ENCODE measurements at places on chromosomes 3 and 15.
A peak's percentile ranks its signal among the peaks of the same experiment; 100 is the strongest.

- DNase-seq, result no peak
Measured at GRCh38 chr15:22265056-22265945, 185.0 kb downstream of the OR4M2 start.

DNA sequence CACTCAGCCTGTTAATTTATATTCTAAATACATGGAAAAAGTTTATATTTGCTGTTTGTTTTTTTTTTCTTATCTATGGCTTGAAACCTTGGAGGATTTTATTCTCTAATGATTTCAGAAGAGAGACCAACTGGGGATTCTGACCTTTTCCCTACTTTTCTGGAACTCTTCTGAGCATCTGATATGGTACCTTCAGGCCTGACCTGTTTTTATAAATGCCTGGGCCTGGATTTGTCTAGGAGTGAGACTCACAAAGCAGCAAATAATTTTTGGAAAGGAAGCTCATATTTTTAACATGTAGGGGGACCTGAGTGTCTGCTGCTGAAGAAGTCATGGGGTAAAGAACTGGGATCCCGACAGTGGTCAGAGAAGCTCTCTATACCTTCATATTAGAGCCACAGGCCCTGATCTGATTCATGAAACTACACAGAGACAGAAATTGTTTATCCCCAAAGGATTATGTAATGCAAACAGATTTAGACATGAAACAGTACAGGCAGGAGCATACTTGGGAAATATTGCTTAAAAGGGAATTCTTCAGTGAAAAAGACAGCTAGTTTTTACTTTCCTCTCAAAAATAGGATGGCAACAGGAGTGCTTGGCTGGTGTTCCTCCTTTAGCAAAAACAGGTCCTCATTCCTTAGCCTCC lies 15.9 kb downstream of the PPM1L start:
- DNase-seq, result no peak

GRCh38 chr3:69934398-69934797 lies 65.1 kb upstream of the SAMMSON start:
- DNase-seq, result no peak

DNA sequence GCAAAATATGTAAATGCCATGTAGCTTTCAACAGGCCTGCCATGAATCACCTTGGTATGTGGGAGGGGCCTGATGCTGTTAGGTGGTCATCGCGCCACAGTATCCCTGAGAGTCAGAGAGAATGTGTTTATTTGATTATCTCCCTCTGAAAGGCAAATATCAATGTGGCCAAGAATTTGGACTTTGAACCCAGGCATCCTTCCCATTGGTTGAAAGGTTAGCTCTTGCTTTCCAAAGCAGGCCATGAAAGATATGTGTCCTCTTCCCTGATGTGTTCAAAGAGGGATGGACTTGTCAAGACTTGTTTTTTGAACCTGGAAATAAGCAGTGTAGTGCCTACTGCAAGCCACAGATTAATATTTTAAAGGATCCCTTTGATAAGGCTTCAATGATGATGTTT lies 36.7 kb downstream of the SRP14 start:
- DNase-seq, result no peak

DNA sequence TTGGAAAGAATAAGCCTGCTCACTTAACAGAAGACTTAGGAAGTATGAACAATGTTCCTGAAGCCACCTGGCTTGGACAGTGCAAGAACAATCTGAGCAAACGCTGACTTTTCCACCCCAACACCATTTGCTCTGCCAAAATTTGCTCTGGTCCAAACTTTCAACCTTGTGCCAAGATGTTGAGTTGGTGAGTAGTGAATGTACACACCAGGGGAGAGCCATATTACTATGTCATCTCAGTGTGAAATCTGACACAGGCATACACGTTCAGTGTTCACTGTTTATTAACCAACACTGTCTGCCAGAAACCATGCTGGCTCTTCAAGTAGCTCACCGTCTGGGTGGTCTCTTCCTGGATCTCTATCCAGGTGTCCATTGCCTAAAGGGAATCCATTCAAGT lies 152.9 kb upstream of the LPP start:
- no peak for DNase-seq

- no peak for DNase-seq
Measured at GRCh38 chr3:65960087-65960486, 78.6 kb downstream of the MAGI1 start.

DNA sequence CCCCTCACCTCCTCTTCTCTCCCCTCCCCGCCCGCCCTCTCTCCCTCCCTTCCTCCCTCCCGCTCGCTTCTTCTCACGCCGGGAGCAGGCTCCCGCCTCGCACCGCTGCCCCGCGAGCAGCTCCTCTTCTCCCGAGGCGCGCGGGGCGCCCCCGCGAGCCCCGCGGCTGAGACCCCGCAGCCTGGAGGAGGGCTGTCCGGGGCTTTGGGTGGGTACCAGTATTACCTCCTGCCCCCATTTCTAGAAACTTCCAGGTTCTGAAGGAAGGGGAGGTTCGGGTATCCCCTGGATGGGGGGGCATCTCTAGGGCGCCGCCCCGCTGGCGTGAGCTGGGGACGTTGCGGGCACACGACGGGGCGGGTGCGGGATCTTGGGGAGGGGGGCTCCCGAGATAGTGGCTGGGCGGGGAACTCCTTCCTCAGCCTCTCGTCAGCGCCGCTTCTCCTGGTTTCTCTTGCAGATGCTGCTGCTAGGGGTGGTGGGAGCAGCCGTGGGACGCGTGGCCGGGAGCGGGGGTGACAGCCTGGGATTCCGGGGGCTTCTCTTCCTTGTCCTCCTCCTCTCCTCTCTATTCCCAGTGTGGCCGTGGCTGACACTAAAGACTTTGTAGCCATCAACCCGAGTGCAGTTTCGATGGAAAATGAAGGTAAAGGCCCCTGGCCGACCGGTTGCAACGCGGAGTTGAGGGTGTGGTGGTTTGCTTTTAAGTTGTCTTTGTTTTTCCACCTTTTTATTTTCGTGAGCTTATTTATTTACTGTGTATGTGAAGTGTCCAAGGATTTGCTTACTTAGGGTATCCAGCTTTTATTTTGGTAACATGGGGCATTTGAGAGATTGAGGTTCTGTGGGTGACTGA lies 474 bp downstream of the ATP2C1 start:
- DNase-seq, result peak; percentile 28

DNA sequence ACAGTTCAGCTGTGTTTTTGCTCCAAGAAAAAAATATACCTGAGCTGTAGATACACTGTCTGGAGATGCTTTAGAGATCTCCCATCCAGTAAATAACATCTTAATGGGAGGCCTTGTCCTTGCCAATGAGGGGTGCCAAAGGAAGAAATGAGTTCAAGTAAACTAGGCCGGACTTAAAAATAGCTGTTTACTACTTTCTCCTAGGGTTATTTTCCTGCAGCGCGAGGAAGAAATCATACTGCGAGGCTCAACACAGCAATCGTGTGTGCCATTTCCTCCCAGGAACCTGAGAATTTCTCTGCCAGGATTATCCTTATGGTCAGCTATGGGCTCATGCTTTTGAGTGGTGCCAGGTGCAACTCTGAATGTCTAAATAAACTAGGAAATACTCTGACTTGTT lies 71.9 kb downstream of the CMTM8 start:
- DNase-seq, result no peak

Measured in stimulated activated naive CD4-positive, alpha-beta T cell treated with Interleukin-2 at 50 U/mL for 16 hours (primary cell).